ENCODE measurements at places on chromosomes 4 and X.

- no peak for DNase-seq
These were observed 198.5 kb downstream of the PRDM5 start for GRCh38 chr4:120723986-120724385.

- DNase-seq = no peak
These were observed 3.0 kb downstream of the WWC2 start for GRCh38 chr4:183101956-183102480.

GRCh38 chr4:184096561-184097240 is 121.0 kb downstream of the ENPP6 start:
- DNase-seq = no peak

DNA sequence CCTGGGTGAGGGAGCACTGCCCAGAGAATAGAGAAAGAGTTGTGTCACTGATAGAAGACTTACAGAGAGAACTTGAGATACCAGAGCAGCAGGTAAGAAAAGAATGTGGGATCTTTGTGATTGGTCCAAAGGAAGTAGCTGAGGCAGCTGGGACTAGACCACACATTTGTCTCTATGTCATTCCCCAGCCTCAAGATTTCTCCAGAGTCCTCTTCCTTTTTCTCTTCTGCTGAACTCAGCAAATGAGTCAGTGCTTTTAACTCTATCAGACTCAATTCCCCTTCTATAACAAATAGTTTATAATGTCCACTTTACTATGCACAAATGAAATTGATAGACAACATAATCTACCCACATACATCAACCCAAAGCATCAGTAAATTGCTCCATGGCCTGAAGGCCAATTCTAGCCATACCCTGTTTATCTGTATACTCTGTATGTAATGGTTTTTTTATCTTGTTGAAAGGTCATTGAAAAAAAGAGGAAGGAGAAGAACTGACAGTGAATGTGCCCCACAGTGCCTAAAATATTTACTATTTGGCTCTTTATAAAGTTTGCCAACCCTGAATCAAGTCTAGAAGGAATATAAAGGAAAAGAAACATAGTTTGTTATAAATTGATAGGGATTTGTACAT is 38.2 kb downstream of the ETDC start:
- DNase-seq = no peak

All from stimulated activated naive CD4-positive, alpha-beta T cell (primary cell).